ENCODE measurements at places on chromosomes 7 and 10.

DNA sequence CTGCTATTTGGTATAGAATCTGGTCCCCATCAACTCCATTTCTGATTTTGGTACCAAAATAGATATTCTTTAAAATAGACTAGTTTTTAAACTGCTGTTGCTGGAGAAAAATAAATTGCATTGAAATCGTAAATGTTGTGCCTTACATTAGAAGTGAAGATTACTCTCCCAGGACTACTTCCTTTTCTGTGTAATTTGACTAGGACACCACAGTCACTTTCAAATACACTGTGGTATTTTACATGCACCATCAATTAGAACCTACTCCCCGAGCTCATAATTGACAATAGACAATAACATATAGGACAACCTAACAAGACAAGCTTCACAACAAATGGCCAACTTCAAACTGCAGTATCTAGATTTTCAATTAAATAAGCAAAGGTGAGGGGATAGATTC lies 211.5 kb downstream of the DGKB start:
- DNase-seq = no peak

DNA sequence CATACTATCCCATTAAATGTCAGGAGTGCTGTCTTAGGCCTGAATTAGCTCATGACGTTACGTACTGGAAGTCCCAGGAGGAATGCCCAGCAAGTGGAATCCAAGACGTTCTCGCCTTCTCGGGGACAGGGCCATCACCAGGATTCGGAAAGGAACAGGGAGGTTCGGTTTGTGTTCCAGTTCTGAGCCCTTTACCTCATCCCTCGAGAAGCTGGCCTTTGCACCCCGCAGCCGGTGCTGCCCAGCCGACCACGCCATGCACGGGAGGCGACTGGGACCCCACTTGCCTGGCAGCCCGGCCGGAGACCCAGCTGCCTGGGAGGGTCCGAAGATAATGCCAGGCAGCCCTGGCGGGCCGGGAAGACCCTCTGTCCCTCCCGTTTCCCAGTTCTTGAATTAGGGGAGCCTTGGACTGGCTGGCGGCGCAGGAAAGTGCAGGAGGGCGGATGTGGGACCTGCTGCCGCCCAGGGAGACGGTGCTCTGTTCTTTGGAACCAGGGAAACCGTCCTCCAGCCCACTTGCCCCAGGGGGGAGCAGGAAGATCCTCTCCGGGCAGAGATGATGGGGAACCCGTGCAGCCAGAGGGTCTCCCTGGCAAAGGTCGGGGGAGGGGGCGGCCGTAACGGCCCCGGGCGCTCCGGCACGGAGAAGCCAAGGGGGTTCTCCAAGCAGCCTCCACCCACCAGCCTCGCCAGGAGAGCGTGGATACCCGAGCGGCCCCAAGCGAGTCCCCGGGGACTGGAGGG lies 671 bp upstream of the CHST3 start:
- peak; percentile 61 for DNase-seq

DNA sequence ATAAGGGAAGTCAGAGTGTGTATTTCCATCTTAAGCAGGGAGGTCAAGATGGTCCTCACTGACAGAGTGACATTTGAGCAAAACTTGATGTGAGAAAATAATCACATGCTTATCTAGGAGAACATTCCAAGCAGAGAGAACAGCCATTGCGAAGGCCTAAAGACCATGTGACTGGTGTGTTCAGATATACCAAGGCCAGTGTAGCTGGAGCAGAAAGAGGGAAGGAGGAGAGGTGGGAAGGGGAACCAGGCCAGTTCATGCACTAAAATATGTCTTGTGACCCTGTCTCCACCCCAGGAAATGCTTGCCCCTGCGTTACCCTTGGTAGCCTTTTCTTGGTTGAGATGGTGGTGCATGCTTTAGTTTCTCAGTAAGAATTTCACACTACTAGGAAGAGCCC lies 77.4 kb downstream of the CACNB2 start:
- DNase-seq = no peak

- no peak for DNase-seq
Observed at GRCh38 chr10:11004144-11005077, 13.3 kb upstream of the CELF2 start.

DNA sequence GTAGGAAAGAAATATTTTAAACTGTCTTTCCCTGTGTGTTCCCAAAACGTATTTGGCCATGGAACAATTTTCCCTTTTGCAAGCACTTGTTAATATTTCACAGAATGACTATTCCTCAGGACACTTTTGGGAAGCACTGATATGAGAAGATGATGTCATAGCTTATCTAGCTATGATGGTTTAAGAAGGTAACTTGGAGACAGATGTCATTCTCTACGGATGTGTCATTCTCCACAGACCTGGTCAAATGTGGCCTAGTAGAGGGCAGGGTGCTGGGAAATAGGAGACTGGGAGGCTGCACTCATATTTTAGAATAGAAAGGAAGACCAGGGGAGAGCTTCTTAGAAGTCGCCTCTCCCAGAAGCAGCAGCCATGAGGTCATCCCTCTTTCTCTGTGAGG lies 220.7 kb upstream of the GLI3 start:
- DNase-seq = no peak

DNA sequence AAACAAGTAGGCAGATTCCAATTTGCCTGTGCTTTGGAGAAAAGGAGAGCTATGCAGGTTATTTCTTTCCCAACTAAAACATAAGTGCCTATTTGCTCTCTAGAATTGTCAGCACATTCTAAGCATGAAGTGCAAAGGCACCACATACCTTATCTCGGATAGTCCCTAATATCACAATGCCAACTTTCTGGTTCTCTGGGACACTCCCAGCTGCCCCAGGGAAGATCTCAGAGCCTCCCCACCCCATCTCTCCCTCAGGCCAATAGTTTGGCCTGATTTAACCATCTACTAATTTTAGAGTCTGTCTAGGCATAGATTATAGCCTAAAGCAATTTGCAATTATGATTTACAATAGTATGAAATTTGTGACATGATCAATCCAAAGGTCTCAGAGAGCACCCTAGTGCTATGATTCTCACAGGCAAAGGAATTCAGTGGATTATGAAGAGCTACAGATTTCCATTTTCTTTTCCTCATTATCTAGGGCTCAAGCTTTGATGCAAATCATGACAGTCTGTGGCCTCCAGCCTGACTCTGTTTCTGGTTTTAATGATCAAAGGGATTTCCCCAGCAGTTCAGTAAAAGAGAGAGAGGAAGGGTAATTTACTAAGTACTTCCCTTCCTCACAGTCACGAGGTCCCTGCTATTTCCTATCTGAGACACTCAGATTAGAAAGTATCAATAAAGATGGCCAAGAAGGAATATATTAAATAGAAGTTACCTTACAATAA lies 29.0 kb upstream of the IL6 start:
- DNase-seq = no peak

GRCh38 chr7:64045301-64046040 lies at the start of gene ZNF727:
Gene ZNF727 (plus strand): TSS chr7:64045434. CDS start chr7:64045622, 188 bp downstream.
- no peak for DNase-seq

GRCh38 chr10:75043256-75044131 lies 68.0 kb upstream of the SAMD8 start:
- no peak for DNase-seq

DNA sequence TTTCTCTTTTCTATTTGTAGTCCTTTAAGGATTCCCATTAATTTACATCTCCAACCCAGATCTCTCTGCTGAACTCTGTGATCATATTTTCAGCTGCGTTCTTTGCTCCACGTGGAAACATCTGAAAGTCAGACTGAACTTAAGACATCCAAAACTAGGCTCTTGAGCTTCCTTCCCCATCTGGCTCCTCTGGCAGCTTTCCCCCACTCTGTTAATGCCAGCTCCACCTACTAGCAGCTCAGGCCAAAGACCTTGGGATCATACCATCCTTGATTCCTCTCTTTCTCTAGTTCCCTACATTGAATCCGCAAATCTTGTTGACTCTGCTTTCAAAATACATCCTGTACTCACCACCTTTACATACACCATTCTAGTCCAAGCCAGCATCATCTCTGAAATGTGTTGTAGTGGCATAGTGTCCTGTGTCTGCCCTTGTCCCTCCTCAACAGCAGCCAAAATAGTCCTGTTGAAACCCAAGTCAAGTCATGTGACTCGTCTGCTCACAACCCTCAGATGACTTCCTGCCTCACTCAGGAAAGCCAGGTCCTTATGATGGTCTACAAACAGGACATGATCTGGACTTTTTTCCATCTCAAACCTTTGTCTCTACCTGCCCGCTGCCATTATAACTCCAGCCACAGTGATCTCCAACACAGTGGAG lies 7.0 kb downstream of the REEP3 start:
- no peak for DNase-seq

DNA sequence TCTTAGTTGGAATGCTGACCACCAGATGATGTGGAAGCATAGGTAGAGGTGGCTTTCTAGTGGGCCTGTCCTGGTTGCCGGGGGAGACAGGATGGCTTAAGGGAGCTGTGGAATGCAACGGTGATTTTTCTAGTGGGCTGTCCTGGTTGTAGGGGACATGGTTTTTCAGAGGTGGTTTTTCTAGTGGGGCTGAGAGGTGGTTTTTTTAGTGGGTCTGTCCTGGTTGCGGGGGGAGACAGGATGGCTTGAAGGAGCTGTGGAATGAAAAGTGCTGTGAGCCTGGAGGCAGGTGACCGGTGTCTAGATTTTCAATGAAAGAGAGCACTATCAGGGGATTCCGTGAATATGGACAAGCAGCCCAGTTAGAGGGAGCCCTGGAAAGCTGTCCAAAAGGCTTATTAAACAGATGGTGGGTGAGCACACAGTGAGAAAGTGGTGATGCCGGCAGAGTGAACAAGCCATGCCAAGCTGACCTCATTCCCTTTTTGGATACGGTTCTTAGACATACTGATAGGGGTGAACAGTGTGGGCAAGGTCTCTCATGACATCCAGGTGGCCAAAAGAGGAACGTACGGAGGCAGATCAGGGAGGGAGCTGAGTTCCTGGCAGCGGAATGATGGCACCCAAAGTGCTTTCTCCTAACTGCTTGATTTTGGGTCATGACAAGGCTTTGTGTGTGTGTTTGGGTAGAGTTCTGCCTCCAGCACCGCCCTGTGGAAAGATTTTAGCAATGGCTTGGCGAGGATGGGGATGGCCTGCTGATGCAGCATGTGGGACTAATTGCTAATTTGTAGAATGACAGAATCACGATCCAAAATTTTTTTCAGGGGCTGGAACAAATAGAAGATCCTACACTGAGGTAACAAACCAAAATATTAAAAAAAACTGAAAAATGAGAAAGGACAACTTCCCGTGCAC lies 126.6 kb downstream of the TMEM178B start:
- no peak for DNase-seq
